Cardiac septum (tissue), 1 donor: ENCODE measurements at places on chromosomes 3 and 15. TPM values are rescaled to one million over a fixed set of nuclear protein-coding genes. Genes with fewer than 3 reads are reported as not detected.

The TERC gene
- total RNA-seq = 0.86 TPM

The GOLGA8T gene
- total RNA-seq = 1.6 TPM

The SYNPR gene
- 0.46 TPM for total RNA-seq

The C3orf20 gene
- total RNA-seq = 0.32 TPM

The THRB gene
- 27.2 TPM for total RNA-seq

The LRRC34 gene
- total RNA-seq = 2.3 TPM

The RPS17 gene
- total RNA-seq = 614 TPM

The PARP3 gene
- 15.2 TPM for total RNA-seq

The OCA2 gene
- not detected for total RNA-seq

The KBTBD8 gene
- 2.9 TPM for total RNA-seq

The RPP25 gene
- total RNA-seq = 1.8 TPM

The ERICH6 gene
- 0.19 TPM for total RNA-seq

The GOLGA8R gene
- total RNA-seq = 4.7 TPM

The SPINT1 gene
- total RNA-seq = 0.59 TPM

The CILP gene
- 24.0 TPM for total RNA-seq

The C15orf40 gene
- total RNA-seq = 8.5 TPM

The DHX36 gene
- total RNA-seq = 43.3 TPM

The LMAN1L gene
- total RNA-seq = 7.9 TPM

The CNTN3 gene
- 1.3 TPM for total RNA-seq

The SLC27A2 gene
- not detected for total RNA-seq

The ISL2 gene
- total RNA-seq = not detected

The DNAH1 gene
- total RNA-seq = 4.2 TPM

The SLC22A13 gene
- total RNA-seq = 0.22 TPM

The SPCS1 gene
- 79.4 TPM for total RNA-seq

The PAQR5 gene
- 0.16 TPM for total RNA-seq

The TEX9 gene
- 2.0 TPM for total RNA-seq

The TBC1D2B gene
- 11.3 TPM for total RNA-seq
